Dermis blood vessel endothelial cell (primary cell): ENCODE measurements at places on chromosomes 1 and 21.

- no peak for DNase-seq
Measured at GRCh38 chr1:24822887-24823286, 77.6 kb downstream of the CLIC4 start.

- no peak for DNase-seq
Measured at GRCh38 chr1:11314959-11315358, 42.0 kb downstream of the UBIAD1 start.

GRCh38 chr21:43645136-43645891 is 14.0 kb downstream of the HSF2BP start:
- DNase-seq: peak; percentile 87

DNA sequence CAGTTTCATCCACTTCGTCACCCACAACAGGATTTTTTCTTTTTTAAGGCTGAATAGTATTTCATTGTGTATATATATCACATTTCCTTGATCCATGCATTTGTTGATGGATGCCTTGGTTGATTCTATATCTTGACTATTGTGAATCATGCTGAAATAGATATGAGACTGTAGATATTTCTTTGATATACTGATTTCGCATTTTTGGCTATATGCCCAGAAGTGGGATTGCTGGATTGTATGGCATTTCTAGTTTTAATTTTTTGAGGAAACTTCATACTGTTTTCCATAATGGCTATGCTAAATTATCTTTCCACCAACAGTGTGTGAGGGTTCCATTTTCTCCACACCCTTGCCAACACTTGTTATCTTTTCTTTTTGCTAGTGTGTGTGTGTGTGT is 5.0 kb downstream of the GUCA2B start:
- no peak for DNase-seq

GRCh38 chr1:33996281-33996680 is 132.4 kb downstream of the HMGB4 start:
- DNase-seq: no peak

DNA sequence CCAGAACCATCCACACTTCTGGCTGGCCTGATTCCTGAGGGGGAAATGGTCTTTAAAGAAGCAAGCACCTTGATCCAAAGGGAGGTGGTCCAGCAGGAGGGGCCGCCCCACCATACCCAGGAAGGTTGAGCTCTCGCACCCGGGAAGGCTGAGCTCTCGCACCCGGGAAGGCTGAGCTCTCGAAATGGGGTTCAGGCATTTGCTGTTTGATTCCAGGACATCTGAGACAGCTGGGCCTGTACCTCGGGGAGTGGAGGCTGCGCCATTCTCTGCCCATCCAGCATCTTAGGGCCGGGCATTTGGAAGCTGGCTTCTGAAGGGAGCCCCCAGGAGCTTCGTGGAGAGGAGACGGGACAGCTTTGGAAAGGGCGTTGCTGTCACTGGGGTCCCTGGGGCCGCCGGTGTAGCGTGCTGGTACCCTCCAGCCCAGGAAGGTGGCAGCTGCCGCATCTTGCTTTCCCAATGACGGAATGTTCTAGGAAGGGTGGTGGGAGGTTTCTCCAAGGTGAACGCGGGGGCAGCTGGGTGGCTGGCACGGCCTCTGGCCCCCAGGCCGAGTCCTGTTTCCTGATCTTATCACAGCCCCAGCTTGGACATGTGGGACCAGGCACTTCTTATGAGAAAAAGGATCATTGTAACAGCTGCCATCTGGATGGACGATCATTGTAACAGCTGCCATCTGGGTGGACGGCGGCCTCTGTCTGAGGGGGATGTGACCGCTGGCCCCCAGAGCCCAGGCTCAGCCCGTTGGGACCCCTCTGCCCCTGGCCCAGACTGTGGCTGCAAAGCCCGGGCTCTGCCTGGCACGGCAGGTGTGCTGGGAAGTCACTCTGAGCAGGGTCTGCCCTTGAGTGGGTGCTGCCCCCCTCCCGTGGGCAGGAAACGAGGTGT is 61.6 kb downstream of the COL18A1 start:
- DNase-seq: no peak

- no peak for DNase-seq
Measured at GRCh38 chr1:166698771-166699170, 140.5 kb upstream of the POGK start.

DNA sequence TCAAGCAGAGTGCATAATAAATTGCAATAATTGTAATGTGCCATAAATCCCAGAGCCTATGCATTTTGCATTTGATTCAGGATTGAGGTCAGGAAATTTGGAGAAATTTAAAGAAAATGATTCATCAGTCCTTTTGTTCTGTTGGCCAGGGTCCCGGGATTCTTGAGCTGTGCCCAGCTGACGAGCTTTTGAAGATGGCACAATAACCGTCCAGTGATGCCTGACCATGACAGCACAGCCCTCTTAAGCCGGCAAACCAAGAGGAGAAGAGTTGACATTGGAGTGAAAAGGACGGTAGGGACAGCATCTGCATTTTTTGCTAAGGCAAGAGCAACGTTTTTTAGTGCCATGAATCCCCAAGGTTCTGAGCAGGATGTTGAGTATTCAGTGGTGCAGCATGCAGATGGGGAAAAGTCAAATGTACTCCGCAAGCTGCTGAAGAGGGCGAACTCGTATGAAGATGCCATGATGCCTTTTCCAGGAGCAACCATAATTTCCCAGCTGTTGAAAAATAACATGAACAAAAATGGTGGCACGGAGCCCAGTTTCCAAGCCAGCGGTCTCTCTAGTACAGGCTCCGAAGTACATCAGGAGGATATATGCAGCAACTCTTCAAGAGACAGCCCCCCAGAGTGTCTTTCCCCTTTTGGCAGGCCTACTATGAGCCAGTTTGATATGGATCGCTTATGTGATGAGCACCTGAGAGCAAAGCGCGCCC is 8.7 kb downstream of the PROX1 start:
- peak; percentile 55 for DNase-seq

- no peak for DNase-seq
Measured at GRCh38 chr1:68725001-68725752, 228.3 kb upstream of the DEPDC1 start.

DNA sequence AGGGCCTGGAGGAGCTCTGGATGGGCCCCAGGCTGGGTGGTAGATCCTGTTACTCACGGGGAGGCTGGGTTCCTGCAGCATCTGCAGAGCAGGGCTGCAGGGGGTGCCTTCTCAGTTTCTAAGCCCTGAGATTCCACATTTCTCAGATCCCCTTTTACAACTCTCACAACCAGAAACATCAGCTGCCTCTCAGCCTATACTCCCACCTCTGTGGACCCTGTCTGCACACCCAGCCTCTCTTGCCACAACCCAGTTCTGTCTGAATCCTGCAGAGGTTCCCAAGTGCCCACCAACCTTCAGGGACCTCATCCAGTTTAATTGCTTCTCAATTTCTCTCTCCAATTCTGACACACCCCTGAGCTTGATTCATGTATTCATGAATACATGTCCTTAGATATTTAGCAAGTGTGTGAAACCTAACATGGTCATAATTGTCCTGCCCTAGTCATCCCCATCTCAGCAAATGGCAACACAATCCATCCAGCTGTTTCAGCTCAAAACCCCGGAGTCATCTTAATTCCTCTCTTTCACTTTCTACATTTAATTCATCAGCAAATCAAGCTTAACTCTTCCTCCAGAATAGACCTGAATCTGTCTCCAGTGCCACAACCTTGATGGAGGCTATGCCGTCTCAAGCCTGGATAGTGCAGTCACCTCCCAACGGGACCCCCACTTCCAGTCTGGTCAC is 57.0 kb upstream of the NEK2 start:
- no peak for DNase-seq

DNA sequence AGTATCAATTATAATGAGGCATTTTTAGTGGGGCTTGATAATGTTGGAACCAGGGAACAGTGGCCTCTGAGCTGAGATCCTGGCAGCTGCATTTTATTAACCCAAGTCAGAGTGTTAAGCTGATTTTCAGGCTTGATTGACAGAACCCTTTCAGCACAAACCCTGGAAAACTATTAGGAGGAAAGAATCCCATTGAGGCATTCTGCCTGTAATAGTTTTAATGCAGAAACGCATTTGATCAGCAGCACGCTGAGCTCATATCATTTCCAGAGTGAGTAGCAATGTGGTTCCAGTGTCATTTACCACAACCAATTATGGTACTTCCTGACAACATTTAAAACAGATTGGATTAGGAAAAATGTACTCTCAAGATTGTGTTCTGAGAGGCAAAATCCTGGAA is 78.3 kb upstream of the BARHL2 start:
- no peak for DNase-seq

- no peak for DNase-seq
Measured at GRCh38 chr1:149927056-149927562, 494 bp downstream of the SF3B4 start.

DNA sequence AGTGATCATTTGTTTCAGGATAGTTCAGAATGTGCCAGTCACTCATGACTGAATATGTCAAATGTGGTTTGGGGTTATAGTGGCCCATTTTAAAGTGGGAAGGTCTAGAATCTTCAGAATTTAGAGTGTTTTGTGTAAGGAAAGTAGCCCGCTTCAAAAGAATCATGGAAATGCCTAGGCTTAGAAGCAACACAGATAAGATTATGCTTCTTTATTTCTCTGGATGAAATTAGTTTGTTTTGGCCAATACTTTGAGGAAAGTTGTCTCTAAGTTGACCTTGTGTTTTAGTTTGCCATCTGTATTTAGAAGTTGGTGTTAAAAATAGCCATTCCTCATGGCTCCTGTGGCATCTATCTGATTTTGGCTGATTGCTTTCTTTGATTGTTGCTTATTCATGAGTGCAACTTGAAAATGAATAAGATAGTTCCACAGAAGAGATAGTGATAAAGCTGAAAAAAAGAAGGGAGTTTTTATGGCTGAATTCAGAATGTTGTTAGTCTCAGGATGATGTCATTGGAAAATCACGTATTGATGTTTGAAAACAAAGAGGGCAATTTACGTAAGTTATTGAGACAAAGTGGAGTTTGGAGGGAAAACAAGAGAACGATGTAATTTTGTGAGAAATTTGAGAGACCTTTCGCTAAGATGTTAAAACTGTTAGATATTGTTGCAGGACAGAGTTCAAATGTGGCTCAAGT is 71.9 kb downstream of the PLA2G4A start:
- no peak for DNase-seq

DNA sequence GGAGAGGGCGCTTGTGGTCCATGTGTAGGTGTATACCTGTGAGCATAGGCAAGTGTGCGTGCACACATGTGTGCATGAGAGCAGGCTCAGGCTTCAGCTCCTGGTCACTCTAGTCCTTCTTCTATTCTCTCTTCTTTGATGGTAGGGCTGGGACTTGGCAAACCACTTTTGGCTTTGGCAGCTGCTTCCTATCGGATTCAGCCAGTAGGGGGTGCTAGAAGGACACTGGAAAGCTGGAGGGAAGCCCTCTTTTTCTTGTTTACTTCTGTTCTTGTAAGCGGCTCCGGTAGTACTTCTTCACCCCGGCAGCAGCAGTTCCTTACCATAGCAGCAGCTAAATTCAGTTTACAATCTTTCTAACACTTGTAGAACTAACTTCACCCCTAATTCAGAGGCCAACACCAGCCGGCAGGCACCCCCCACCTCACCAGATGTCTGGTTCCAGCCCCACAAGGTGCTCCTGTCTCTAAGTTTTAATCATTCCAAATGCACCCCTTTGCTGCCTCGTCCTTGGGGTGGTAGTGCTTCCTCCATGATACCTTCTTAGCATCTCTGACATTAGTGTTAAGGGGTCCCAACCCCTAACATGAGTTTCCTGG is 25.1 kb downstream of the NENF start:
- DNase-seq: peak; percentile 64

GRCh38 chr1:215529111-215529510 is 38.0 kb upstream of the KCTD3 start:
- DNase-seq: no peak

- no peak for DNase-seq
Measured at GRCh38 chr1:150906329-150906728, 19.4 kb downstream of the CTXND2 start.

DNA sequence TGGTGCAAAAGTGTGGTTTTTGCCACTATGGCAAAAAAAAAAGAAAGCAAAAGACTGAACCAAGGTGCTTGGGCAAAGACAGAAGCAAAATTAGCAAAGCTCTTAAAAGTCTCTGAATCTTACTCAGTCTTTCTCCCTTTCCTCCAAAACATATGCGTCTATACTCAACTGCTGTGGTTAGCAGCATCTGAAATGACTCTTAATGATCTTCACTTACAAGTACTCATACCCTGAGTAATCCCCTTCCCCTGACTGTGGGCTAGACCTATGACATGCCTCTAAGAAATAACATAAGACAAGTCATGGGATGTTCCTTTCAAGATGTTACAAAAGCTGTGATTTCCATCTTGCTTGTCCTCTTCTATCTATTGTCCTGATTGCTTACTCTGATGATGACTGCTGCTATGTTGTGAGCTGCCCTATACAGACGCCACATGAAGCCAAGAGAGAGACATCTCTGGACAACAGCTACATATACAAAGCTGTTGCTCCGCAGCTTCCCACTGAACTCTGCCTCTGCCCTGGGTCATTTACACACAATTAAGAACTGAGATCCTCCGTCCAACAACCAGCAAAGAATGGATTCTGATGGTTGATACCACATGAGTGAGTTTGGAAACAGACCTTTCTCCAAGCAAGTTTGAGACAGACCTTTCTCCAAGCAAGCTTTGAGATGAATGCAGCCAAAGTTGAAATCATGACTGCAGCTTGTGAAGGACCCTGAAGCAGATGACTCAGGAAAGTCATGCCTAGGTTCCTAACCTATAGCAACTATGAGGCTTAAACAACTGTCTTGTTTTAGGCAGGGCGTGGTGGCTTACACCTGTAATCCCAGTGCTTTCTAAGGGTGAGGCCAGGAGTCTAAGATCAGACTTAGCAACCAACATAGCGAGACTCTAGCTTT is 55.2 kb downstream of the PUM1 start:
- DNase-seq: no peak

GRCh38 chr1:68140536-68140935 is 90.1 kb upstream of the DIRAS3 start:
- DNase-seq: peak; percentile 33

- DNase-seq: no peak
Measured at GRCh38 chr1:201080135-201080534, 32.1 kb downstream of the CACNA1S start.

GRCh38 chr1:28172713-28173150 is 3.8 kb downstream of the PTAFR start:
- DNase-seq: no peak

- DNase-seq: no peak
Measured at GRCh38 chr1:245107776-245108114, 47.0 kb upstream of the KIF26B start.

DNA sequence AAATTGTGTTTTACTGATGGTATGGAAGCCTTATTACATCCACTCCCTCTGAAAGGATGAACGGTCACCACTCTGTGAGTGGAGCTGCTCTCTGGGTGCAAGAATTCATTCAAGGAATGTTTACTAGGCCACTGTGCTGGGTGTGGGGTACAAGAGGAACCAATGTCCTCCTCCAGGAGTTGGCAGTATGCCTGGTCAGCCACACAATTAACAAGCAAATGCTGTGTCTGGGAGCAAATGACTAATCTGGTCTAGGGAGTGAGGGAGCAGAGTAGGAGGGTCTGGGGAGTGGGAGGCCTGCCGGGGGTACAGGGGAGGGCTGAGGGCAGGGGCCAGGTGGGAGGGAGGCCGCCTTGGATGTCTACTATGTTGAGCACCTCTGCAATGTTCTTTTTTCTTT is 27.2 kb upstream of the TDRD10 start:
- peak; percentile 80 for DNase-seq
